HL-60 (cell line): ENCODE measurements at places on chromosomes 2 and 18.

DNA sequence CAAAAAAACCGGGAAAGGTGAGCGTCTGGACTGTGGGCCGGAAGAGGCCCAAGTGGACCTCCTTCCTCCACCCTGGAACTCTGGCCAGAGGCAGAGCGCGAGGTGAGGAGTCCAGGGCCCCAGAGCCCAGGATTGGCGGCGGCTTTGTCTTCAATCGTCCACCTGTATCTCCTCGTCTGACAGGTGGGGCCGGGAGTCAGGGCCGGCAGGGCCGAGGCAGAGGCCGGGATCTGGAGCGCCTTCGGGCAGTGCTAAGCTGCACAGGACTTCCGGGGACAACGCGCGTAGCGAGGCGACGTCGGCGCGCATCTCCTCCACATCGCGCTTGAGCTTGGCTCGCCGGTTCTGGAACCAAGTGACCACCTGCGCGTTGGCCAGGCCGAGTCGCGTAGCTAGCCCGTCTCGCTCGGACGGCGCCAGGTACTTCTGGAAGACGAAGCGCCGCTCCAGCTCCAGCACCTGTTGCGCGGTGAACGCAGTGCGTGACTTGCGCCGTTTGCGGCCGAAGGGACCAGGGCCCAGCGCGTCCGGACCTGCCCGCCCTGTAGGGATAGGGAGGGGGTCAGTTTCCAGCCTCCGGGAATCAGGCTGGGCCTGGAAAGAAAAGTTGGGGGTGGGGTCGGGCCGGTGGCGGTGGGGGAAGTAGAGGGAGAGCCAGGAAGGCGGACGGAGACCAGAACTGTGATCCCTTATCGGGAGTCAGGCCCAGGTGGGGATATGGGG, 1.5 kb downstream of the LBX2 start:
- no peak for DNase-seq

DNA sequence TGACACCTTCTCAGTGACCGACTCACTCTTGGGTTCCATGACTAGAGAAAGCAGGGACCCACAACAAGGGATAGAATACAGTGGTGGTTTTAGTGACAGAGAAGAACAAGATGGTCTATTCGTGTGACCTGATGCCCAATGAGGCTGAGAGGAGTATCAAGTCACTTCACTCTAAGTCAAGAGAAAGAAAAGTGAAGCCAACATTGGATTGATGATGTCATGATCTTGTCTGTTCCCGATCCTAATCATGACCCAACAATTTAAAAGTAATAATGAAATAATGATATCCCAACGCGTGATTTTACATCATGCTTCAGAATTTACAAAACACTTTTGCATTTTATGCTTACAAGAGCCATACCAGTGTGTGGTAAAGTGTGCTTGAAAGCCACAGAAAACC, 155.6 kb upstream of the POU3F3 start:
- no peak for DNase-seq

- DNase-seq: no peak
Observed at GRCh38 chr2:174784316-174784715, 20.0 kb upstream of the CHRNA1 start.

GRCh38 chr18:52152036-52152435, 188.0 kb upstream of the DCC start:
- DNase-seq: no peak

DNA sequence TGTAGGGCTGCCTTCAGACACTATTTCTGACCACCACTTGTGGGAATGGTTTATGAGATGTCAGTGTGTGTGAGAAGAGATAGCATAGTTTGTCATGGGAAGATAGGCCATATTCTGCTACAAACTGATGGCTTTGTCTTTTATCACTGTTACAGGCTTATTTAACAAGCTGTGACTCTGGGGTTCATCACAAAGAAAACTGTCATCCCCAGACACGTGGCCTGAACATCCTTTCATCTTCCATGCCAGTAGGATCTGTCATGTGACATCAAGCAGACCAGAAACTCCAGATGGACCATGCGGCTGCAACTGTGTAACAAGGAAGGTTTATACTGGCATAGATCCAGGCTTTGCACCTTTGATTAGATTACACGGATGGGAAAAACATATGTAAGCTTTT, 128.6 kb upstream of the KCNH7 start:
- DNase-seq: no peak

GRCh38 chr18:14089781-14090180, 42.5 kb downstream of the ZNF519 start:
- DNase-seq: no peak
